ENCODE measurements at places on chromosomes 12 and 14.

DNA sequence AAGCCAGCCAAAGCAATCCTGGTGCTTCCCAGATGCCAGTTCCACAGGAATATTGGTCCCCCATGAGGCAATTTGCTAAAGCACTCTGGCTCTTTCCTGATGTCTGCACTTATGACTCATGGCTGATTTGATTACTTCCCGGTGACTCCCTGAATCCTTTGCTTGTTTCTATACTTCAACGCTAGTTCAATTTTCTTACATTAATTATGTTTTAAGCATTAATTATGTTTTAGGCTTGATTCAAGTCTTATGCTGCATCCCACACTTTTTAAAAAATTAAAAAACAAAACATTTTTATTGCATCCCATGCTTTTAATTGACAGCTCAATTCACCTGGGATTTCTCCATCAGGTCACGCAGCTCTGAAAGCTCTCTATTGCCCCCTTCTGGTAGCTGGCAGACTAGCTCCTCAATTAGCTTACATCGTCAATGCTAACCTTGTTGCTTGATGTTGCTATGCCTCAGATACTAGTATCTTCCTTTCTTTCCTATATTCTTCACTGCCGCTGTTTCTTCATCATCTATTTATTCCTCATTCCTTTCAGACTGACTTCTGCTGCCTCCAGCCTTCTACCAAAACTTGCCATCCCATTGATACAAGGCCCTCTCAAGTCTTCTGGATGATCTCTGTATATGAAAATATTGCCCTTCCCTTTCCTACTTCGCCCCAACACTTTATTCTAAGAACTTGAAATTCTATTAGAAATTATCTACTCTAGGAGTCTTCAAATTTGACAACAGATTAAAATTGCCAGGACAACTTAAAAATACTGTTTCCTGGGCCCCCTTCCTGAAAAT lies 32.0 kb downstream of the TSHR start:
- peak; percentile 63 for DNase-seq

DNA sequence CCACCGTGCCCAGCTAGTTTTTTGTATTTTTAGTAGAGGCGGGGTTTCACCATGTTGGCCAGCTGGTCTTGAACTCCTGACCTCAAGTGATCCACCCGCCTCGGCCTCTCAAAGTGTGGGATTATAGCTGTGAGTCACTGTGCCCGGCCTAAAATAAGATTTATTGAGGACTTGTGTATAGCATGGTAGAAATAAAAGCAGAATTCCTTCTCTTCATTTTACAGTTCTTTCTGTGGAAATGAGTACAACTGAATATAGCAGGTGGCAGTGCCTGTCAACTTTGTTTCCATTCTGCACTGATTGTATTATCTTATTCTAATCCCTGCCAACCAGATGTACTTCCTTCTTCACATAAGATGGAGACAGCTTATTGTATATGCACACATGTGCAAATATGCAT lies 41.0 kb downstream of the DIP2B start:
- no peak for DNase-seq

- no peak for DNase-seq
Measured at GRCh38 chr14:68958553-68958952, 20.5 kb downstream of the ACTN1 start.

GRCh38 chr14:91041450-91041849 lies 19.0 kb downstream of the RPS6KA5 start:
- no peak for DNase-seq

DNA sequence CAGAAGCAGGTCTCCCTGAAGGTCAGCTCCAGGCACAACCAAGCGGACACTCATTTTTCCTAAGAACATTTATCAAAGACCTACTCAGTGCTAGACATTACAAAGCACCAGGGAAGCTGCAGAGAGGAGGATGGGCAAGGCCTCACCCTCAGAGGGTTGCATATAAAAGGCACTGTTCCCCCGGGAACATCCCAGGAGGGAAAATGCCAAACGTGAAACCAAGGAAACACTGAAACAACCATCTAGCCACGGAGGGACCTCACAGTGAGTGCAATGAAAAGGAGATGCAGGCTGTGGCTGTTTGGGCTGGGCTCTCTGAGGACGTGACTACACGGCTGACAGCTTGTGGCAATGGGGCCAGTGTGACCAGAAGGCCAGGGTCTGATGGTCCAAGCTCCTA lies 117.4 kb upstream of the VASH1 start:
- DNase-seq = no peak
